ENCODE measurements at places on chromosomes 2 and 18. TPM values are rescaled to one million over a fixed set of nuclear protein-coding genes. Genes with fewer than 3 reads are reported as not detected.

GRCh38 chr2:232455426-232456255 lies at the start of gene ALPI:
Gene ALPI, plus strand, starts transcription at chr2:232456153. Its CDS starts 47 bp downstream, at chr2:232456200.
- H3K4me3 ChIP-seq, result no peak within 1 kb of the TSS
- H3K27me3 ChIP-seq, result peaks cover 12% of the 10 kb centered on the region
- H3K36me3 ChIP-seq, result no peaks in the 10 kb centered on the region

- H3K4me1 ChIP-seq, result no peaks in the 10 kb centered on the region
- H3K36me3 ChIP-seq, result no peaks in the 10 kb centered on the region
- DNase-seq, result no peak
- no peak overlapping the region for H3K4me3 ChIP-seq
These were observed 59.3 kb downstream of the HDLBP start for GRCh38 chr2:241256168-241256545.

DNA sequence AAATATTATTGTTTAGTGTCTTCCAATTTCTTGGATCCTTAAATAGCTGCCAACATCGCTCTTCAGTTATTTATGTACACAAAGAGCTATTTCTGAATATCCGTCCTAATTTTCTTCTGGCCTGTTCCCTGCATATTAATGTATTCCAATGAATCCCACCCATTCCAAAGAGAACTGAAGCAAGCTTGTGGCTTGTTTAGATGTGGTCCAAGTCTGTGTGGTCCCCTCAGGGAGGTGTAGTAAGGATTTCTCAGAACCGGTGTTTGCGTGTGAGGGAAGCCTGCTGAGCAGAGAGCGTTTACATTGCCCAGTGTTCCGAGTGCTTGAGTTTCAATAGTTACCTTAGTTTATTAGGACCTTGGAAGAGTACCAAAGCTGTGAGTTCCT lies 25.1 kb upstream of the IL1R1 start:
- no peak overlapping the region for H3K4me3 ChIP-seq
- DNase-seq, result no peak
- H3K27me3 ChIP-seq, result no peaks in the 10 kb centered on the region
- peaks cover 15% of the 10 kb centered on the region for H3K4me1 ChIP-seq
- H3K27ac ChIP-seq, result peak overlapping the region; percentile 28
- no peaks in the 10 kb centered on the region for H3K36me3 ChIP-seq

DNA sequence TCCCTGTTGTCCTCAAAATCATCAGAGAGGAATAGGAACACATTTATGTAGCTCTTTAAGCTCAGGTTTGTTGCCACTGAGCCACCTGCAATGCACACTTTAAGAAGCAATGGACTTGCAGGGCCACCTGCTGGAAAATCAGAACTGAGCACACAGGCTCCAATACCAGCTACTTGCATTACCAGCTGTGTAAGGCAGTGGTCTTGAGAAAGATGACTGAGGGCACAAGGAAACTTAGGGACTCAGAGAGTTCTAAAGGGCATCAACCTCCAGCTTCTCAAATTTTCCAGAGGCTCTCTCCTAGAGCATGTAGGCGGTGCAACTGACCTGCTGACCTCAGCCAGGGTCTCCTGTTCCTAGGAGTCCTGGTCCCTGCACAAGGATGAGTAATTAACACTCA lies 2.5 kb upstream of the CNDP2 start:
- H3K36me3 ChIP-seq, result no peaks in the 10 kb centered on the region
- H3K27me3 ChIP-seq, result no peaks in the 10 kb centered on the region
- H3K4me3 ChIP-seq, result no peak overlapping the region
- H3K27ac ChIP-seq, result no peak overlapping the region
- DNase-seq, result peak; percentile 59

DNA sequence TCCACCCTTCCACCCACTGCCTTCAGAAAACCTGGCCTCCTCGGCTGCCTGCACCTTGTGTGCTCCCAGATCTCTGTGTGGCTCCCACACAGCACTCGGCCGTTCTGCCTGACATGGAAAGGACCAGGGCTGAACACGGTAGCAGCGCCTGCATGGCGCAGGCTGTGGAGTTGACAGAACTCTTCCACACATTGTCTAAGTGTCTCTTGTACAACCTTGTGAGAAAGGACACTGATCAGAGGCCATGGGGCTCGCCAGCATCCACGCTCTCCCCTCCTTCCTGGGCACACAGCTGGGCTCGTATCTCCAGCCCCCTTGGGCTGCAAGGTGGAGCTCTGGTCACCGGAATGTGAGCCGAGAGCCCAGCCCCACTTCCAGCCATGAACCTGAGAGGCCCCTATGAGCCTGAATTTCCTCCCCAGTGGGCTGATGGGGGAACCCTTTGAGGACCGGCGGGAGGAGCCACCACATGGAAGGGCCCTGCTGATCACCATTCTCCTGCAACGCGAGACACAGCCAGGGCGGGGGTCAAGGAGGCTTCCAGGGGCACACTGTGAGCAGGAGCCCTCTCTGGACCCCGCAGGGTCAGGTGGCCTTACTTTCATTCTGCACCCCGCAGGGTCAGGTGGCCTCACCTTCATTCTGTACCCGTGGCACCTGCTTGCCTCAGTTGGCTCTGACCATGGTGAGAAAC lies 314.2 kb upstream of the MYT1L start:
- H3K4me3 ChIP-seq, result no peak overlapping the region
- DNase-seq, result no peak
- no peak overlapping the region for H3K27ac ChIP-seq
- H3K27me3 ChIP-seq, result no peaks in the 10 kb centered on the region

GRCh38 chr2:218340656-218341055 lies 16.0 kb upstream of the CATIP start:
- H3K27me3 ChIP-seq, result no peaks in the 10 kb centered on the region
- no peak for DNase-seq
- H3K36me3 ChIP-seq, result no peaks in the 10 kb centered on the region

DNA sequence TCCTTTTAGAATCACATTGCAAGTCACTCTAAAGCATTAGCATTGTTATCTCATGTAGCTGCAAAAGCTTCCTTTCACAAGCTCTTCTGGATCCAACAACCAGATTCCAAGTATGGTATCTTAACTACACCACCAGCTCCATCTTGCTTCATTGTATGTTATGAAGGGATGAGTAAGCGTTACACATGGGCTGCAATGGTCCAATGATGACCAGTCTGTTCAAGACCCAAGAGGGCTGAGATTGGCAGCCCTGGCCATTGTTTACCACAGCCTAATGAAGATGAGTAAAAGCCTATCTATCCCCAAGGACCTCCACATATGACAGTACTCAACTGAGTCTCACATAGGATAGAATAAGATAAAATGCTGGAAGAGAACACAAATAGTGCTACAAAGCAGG lies 6.3 kb downstream of the CFLAR start:
- peaks cover 14% of the 10 kb centered on the region for H3K4me1 ChIP-seq
- no peaks in the 10 kb centered on the region for H3K27me3 ChIP-seq
- DNase-seq, result no peak
- no peaks in the 10 kb centered on the region for H3K36me3 ChIP-seq

The DSC2 gene
- 62.1 TPM for total RNA-seq

DNA sequence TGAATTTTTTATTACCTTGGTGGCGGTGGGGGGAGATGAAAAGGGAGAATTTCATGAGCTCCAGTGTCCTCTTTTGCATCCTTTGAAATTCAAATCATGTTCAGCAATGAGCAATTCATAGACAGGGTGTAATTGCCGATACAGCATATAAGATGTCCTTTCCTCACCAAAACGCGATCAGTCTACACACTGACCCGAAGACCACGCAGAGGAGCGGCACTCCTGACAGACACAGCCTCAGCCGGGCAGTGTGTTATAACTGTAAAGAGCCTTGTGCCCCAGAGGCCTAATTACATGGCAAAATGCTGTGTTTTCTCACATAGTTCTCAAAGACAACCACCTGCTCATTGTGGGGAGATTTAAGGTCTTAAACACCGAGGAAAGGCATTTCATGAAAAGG lies 38.4 kb upstream of the APCDD1 start:
- no peaks in the 10 kb centered on the region for H3K27me3 ChIP-seq
- no peak overlapping the region for H3K4me3 ChIP-seq
- no peaks in the 10 kb centered on the region for H3K4me1 ChIP-seq
- H3K36me3 ChIP-seq, result no peaks in the 10 kb centered on the region
